ENCODE measurements at places on chromosomes 6 and 20.

GRCh38 chr6:91181416-91181815 lies 594.5 kb upstream of the MAP3K7 start:
- DNase-seq: no peak

- no peak for DNase-seq
These were observed 34.0 kb downstream of the ITCH start for GRCh38 chr20:34397096-34397495.

DNA sequence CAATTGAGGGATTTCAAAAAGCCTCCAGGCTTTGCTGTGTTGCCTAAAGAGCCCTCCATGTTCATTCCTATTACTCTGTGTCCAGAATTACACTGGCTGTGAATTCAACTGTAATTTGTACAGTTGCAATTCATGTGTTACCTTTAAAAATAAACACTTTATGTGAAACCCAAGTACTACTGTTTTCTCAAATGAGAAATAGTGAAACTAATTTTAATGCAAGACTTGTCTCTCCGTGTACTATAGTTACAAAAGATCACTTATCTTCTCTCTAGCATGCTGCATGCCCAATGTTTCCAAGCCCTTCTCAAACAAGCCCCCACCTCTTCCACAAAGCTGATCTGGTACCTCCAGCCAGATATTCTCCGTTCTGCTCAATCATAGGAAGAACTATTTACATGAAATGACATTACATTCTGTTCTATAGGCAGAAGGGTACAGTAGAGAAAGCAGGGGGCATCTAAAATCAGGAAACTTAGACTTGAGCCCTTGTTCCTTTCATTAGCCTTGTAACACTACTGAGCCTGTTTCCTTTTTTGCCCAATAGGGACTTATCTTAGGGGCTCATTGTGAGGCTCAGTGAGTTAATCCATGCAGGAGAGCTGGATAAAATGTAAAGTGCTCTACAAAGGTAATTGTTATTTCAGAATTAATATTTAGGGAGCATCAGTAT lies 12.3 kb upstream of the COL9A1 start:
- DNase-seq: no peak

DNA sequence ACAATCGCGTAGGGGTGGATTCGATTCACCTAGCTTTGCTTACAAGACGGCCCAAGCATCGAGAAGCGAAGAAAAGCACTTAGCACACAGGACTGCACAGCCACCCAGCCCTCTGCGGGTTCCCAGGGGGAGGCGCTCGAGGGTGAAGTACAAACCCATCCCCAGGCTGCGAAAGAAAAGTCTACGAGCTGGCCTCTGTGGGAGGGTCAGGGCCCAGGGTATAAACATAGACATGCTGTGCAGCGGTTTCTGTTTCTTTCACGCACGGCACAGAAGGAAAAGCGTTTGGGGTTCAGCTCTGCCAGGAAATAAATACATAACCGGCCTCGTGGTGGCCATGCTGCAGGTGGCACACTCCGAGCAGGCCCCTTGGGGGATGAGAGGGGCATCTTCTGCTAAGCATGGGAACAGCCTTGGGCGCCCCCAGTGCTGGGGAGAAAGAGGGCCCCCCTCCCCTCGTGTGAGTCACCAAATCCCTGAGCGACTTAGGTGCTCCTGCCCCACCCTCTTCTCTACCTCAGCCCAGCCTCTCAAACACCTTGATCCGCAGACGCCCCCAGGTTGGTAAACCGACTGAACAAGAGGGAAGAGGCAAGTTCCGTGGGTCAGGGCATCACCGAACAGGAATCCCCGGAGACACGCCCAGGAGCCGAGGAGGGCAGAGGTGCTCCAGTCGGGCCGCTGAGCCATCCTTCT lies 91.6 kb upstream of the RIPOR2 start:
- peak; percentile 91 for DNase-seq

GRCh38 chr20:53343448-53343847 lies 250.2 kb downstream of the ZNF217 start:
- peak; percentile 0 for DNase-seq

DNA sequence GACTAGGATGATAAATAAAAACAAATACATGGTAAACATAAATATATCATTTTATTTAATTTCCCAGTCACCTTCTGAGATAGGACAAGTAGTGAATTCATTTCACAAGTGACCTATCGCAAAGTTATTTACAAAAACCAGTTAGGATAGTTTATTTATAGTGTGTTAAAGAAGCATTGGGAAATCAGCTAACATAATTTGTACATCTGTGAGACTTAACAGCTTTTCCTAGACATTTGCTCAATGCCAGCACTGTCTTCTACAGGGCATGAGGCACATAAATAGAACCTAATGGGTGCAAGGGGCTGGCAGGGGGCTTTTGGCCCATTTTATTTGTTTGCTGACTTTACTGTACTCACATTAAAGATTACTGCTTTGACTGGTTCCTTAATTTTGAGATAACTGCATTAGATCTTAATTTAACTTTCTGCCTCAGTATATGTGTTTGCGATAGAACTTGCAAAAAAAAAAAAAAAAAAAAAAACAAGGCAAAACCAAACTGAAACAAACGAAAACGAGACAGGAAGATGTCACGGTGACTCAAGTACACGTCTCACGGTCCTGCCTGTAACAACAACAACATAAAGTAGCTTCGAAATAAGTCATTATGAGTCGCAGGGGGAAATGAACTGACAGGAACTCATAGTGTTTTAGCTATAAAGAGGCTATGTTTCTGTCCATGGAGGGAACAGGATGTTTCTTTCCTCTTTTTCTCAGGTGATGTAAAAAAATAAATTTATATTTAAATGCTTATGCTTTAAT lies 133.7 kb upstream of the GMDS start:
- no peak for DNase-seq

DNA sequence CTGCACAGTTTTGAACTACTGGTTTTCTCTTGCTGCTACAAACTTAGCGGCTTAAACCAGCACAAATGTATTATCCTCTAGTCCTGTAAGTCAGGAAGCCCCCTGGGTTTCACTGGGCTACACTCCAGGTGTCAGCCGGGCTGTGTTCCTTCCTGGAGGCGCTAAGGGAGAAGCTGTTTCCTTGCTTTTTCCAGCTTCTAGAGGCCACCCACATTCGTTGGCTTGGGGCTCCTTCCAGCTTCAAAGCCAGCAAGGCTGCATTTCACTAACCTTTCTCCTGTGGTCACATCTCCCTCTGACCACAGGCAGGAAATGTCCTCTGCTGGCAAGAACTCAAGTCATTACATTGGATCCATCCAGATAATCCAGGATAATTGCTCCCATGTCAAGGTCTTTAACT lies 350.6 kb upstream of the PLCB4 start:
- DNase-seq: no peak

- no peak for DNase-seq
These were observed 21.2 kb downstream of the SNPH start for GRCh38 chr20:1287306-1287705.

- no peak for DNase-seq
These were observed 98.9 kb downstream of the TBC1D7 start for GRCh38 chr6:13229205-13230085.

DNA sequence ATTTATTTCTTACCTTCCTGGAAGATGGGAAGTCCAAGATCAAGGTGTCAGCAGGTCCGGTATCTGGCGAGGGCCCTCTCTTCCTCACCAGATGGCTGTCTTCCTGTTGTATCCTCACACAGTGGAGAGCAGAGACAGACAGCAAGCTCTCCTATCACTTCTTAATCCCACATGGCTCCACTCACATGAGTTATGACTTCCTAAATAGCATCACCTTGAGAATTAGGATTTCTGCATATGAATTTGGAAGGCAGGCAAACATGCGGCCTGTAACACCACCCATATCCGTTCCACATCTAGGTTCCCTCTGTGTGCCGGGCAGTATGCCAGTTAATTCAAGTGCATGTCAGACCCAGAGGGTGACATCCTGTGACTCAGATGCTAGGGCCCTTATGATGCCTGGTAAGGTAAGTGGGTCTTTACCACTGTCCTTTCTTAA lies 2.1 kb downstream of the RAET1E start:
- DNase-seq: no peak

DNA sequence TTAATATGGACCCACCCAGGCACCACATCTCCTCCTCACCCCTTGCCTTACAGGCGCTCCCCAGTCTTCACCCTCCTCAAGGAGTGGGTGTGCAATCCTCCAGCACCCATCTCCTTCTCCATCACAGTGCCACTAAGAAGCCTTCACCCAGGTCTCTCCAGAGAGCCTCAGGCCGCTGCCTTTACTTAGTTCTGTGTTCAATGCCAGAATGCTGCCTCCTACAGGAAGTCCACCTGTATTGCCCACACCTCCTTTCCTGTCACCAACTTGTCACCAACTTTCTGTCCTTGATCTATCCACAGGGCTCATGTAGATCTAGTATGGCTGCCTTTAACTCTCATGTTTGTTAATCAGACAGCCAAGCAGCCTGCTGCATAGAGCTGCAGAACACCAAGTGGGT lies 586 bp upstream of the LST1 start:
- no peak for DNase-seq

- DNase-seq: peak; percentile 29
These were observed 40.2 kb upstream of the TRAM2 start for GRCh38 chr6:52617087-52617486.

DNA sequence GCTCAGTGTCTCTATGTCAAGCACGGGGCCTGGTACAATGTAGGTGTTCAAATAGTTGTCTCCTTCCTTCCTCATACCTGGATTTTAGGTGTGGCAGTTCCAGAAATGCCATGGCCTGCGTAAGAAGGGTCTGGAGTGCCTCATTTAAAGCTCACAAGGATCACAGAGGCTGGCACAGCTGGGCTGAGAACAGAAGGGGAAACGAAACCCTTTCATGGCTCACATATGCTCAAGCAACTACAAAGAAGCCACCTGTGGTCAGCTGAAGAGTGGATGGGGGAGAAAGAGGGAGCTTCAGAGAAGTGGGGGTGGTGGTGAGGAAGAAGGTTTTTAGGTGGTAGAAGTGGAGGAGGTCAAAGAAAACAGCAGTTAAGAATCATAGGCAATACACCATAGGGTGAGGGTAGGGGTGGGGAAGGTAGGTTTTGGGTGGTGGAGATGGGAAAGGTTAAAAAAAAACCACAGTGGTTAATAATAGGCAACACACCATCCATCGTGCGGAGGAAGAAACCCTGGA lies 17.0 kb upstream of the TOP1 start:
- DNase-seq: no peak

DNA sequence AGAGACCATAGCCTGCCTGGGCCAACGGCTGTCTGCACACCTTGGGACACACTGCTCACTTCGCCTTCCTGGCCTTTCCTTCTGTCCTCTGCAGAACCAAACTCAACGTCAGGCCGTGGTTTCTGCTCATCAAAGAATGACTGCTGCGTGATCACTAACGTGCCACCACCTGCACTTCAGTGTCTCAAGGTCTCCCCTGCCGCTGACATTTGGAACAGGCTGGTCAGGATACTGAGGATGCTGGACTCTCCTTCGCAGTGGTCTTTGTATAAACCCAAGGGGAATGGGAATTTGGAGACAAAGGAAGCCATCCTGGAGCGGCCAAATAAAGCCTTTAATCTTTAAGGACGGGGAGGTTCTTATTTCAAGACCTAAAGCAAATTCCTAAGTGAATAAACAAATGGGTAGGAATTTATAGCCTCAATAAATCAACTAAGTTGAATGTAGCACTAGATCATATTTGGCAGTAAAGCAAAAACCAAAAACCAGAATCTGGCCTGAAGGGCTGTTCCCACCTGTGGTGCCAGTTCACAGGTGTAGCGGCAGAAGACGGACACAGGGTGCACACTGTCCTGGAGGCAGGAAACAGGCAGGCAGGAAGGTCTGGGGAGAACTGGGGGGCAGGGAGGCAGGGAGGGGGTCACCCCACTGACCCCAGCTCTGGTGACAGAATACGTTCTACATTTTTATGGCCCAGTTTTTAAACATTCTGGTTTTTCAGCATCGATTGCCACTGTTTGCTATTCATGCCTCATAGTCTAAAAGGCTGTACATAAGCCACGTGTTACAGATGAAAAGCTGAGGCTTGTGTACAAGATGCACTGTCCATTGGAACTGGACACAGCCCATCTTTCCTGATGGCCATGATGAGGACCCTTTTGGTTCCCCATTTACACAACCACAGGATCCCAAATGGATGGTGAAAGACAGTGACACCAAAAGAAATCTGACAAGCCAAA lies 36.6 kb downstream of the ABHD12 start:
- DNase-seq: no peak

DNA sequence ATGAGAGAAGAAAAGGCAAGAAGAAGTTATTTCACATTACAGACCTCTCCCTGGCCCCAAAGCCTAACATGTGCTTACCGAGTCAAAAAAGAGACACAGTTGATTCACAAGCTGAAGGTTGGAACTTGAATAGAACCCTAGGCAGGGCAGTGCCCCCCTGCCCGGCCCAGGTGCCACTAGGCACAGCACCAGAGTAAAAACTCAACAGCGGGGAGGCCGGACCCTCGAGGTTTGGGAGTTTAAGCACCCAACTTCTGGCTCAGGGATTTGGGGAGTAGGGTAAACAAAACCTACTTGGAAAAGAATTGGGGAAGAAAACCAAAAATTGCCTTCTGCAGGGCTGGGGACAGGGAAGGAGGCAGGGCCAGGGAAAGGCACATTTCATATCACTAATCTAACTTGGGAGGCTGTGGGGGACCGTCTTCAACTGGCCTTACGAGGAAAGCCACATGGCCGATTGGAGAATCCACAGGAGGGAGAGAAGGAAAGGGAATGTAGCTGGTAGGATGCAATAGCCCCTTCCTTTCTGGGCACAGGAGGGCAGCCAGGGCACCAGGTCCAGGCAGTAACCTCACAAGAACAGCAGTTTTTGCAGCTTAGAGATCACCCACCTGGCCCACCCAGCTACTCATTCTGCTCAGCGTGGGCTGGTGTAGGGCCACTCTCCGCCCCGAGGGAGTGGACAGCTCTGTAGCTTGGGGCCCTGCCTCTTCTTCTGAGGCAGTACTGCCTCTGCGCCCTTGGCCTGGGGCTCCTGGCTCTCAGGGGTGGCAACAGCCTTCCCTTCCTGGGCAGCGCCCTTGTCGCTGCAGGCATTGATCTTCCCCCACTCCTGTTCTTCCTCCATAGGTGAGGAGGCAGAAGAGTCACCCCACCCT lies 1.8 kb upstream of the HEBP2 start:
- no peak for DNase-seq

DNA sequence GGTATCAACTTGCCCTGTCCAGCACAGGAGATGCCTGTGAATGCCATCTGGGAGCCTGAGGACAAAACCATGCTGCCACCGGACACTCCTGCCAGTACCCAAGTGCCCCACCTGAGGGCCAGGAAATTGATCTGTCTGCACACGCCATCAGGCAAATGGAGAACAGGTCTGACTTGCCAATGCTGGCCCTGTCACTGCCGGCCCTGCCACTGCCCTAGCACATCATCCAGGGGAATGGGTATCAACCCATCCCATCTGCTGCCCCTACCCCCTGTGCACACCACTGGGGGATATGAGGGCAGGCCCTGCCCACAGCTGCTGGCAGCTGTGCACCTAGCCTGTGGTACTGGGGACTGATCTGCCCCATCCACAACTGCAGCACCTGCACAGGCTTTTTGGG lies 1081.6 kb upstream of the EYS start:
- DNase-seq: no peak

GRCh38 chr20:62529896-62530642 lies 54.3 kb upstream of the GATA5 start:
- DNase-seq: no peak

- DNase-seq: no peak
These were observed 51.0 kb downstream of the RPS12 start for GRCh38 chr6:132865364-132865763.

All from DMS79 treated with DMSO at 0.1 percent for 48 hours (cell line).